ENCODE measurements at places on chromosomes 7 and 10.

DNA sequence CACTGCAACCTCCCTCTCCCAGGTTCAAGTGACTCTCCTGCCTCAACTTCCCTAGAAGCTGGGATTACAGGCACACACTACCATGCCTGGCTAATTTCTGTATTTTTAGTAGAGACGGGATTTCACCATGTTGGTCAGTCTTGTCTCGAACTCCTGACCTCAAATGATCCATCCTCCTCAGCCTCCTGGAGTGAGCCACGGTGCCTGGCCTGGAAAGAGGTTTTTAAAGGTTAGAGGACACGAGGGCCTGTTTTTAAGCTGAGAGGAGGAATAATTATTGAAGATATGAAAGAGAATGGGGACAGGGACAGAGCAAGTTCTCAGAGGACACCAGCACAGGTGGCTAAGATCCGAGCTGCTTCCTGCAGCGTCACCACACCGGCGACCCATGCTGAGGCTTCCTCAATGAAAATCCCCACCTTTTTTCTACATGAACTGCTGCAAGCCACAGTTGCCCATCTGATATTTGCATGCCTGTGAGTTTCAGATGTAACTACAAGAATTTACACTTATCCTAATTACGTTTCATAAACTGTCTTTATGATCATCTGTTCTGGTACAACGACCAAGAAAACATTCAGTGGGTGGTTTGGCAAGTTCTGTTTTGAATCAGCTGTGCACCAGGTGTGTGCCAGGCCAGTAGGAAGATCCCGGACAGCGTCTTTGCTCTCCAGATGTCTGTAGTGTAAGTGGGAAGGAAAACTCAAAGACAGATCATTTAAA is 76.0 kb downstream of the HIP1 start:
- DNase-seq = peak; percentile 30

GRCh38 chr7:2964208-2964607 is 79.5 kb downstream of the CARD11 start:
- no peak for DNase-seq

- no peak for DNase-seq
Measured at GRCh38 chr7:83072576-83073517, 89.8 kb downstream of the PCLO start.

DNA sequence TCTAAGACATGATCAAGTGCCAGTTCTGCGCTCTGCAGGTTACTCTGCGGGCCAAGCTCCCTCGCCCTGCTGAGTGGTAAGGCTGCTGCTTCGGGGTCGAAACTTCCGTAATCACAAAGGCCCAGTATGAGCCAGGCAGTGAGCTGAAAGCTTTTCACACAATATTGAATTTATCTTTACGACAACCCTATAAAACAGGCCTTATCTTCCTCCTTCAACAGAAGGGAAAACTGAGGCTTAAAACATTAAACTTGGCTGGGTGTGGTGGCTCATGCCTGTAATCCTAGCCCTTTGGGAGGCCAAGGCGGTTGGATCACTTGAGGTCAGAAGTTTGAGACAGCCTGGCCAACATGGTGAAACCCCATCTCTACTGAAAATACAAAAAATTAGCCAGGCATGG is 83.3 kb downstream of the FAM107B start:
- DNase-seq = no peak

GRCh38 chr7:156861212-156861611 is 31.8 kb downstream of the LMBR1 start:
- no peak for DNase-seq

- no peak for DNase-seq
Measured at GRCh38 chr7:81707196-81707595, 62.7 kb downstream of the HGF start.

GRCh38 chr7:100764841-100765240 is 31.4 kb downstream of the ZAN start:
- DNase-seq = no peak

DNA sequence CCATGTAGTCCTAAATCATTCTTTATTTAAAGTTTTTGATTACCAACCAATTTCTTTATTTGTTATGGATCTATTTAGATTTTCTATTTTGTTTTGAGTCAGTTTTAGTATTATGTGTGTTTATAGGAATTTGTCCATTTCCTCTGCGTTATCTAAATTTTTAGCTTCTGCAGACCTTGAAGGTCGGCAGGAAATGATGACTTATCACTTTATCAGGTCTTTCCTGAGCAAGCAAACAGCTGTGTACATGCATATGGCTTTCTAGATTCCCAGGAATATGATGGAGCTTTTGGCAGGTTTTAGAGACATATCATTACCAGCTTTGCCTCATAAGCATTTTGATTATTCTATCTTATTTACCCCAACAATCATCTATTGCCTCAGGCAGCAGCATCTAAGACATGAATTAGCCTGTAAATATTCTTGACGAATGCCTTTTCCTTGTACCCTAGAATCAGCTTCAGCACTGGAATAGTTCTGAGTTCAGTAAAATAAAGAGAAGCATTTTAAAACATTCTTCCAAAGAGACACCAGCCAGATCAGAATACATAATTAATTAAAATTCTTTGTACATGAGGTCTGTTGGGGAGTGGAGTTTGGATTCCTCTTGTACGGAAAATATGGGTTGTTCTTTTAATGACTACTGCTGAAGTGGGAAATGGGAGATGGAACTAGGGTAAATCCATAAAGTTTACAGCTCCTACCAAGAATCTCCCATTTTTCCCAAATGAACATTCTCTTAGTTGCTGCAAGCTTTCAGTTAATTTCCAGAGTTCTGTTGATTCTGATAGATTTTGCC is 408.8 kb upstream of the SEMA3C start:
- DNase-seq = no peak

- DNase-seq = no peak
Measured at GRCh38 chr10:47028466-47028865, 117.2 kb downstream of the PTPN20 start.

GRCh38 chr10:129472696-129473555 is 5.9 kb downstream of the MGMT start:
- DNase-seq = no peak

- no peak for DNase-seq
Measured at GRCh38 chr7:128871050-128871449, 8.4 kb downstream of the ATP6V1F start.

GRCh38 chr10:78025685-78026364 is 3.5 kb downstream of the POLR3A start:
- no peak for DNase-seq

DNA sequence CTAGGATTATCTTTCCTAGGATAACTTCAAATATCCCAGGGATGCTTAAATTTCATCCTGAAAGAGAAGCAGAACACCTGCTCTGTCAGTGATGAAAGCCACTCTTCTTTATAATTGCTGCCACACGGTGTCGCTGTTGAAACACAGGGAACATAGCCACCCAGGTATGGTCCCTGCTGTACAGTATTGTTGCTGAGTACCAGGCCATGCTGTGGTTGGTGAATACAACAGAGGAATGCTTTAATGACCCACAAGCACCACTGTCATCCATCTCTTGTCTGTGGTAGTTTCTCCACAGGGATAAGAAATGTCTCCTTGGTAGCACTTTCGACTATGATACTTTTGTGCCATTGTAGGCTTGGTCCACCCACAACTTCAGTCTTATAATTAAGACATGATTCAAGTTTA is 70.6 kb upstream of the STARD3NL start:
- DNase-seq = peak; percentile 50

DNA sequence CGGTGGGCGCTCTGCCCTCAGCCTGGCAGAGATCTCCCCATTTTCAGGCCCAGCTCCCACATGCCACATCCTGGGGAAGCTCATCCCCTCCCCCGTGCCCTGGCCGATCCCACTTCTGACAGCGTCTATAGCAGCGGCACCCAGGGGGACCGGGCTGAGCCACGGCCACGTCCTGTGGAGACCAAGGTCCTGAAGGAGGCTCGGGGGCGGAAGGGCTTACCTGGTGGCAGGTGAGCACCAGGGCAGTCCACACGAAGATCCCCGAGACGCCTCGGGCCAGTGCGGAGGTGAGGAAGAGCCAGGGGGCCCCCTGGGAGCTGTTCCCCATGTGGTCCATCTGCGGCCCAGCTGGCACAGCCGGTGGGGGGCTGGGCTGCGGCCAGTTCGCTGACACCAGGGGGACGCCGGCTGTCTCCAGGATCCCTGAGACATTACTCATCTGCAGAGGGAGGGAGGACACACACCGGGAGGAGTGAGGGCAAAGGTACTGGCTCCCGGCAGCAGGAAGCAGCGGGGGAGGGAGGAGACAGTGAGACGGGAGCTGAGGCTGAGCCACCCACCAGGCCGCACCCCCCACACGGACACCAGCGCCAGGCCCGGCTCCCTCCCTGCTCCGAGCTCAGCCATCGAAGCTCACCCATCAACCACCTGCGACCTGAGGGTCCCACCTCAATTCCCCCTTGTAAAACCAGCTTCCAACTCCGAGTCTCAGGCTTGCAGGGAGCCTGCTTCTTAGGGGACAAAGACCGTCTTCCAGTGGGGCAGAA is 776 bp downstream of the TMEM184A start:
- no peak for DNase-seq

GRCh38 chr7:141788296-141788695 is 1.7 kb upstream of the TAS2R5 start:
- DNase-seq = no peak

DNA sequence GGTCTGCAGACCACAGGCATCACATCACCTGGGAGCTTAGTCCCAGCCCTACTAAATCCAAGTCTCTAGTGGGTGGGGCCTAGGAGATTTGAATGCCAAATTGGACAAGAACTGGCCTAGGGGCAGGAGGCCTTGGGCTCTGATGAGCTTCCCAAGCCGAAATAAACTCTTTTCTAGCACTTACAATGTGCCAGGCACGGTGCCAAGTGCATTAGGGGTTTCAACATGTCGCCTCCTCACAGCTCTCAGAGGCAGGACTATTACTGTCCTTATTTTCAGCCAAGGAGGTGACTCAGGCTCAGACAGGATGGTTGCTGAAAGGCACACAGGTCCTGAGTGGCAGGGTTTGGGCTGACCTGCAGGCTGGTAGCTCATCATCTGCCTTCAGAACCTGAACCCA is 9.2 kb upstream of the CPA1 start:
- DNase-seq = peak; percentile 74

- no peak for DNase-seq
Measured at GRCh38 chr7:128084896-128085608, 53.8 kb upstream of the LRRC4 start.
